ENCODE measurements at places on chromosomes 1 and 21.

DNA sequence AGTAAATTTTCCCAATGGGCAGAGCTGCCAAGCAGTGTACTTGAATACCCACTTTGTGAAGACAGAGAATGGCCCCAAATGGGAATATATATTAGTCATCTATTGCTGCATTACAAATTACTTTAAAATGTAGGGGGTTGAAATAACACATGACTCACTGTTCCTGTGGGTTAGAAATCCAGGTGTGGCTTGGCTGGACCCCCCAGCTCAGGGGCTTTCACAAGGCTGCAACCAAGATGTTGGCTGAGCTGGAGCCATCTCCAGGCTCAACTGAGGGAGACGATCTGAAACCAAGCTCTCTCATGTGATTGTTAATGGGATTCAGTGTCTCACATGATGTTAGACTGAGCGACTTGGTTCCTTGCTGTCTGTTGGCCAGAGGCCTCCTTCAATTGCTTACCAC is 33.4 kb upstream of the ARHGAP29 start:
- DNase-seq: no peak

GRCh38 chr1:160459687-160460086 is 59.3 kb downstream of the VANGL2 start:
- DNase-seq: no peak

DNA sequence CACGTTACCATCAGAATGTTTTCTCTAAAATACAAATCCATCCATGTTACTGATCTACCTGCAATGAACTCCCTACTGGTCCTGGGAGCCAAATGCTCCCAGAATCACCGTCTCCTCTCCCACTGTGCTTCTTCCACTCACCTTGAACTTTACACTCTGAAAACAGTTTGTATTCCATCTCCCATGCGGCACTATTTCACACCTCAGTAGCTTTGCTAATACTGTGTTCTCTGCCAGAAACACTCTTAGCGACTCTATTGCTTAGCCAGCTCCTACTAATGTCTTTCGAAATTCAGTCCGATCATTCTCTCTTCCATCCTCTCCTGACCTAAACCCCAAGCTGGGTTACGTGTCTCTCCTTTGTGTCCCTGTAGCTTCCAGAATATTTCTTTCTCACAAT is 284.4 kb upstream of the DUSP10 start:
- no peak for DNase-seq

DNA sequence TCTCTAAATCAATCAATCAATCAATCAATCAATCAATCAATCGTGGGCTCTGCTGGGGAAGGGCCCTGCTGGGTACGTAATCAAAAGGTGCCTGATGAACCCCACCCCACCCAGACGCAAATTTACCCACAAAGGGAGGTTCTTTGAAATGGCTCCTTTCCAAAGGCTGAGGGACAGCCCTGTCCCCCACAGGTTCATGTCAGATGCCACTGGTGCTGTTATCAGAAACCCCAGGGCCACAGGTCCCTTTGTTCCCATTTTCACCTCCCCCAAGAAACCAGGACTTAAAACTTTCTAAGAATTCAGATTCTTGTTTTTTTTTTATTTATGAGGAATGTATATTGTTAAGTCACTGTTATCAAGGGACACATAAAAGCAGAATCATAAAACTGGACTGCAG is 14.2 kb downstream of the CHRNB2 start:
- DNase-seq: no peak

- DNase-seq: no peak
Measured at GRCh38 chr1:6622396-6623152, 2.1 kb upstream of the THAP3 start.
